ENCODE measurements at places on chromosomes 2 and 18.
A peak's percentile ranks its signal among the peaks of the same experiment; 100 is the strongest.

DNA sequence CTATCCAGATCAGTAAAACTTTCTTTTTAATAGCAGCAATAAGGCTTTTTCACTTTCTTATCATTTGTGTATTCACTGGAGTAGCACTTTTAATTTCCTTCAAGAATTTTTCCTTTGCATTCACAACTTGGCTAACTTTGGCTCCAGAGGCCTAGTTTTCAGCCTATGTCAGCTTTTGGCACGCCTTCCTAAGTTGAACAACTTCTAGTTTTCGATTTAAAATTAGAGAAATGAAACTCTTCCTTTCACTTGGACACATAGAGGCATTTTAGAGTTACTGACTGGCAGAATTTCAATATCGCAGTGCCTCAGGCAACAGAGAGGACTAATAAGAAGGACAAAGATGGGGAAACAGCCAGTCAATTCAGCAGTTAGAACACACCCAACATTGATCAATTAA lies 577.4 kb downstream of the DSC3 start:
- DNase-seq, result no peak

GRCh38 chr18:6940451-6940850 lies 177.1 kb downstream of the LAMA1 start:
- DNase-seq, result no peak

- DNase-seq, result no peak
Measured at GRCh38 chr18:58241877-58242276, 197.9 kb downstream of the NEDD4L start.

DNA sequence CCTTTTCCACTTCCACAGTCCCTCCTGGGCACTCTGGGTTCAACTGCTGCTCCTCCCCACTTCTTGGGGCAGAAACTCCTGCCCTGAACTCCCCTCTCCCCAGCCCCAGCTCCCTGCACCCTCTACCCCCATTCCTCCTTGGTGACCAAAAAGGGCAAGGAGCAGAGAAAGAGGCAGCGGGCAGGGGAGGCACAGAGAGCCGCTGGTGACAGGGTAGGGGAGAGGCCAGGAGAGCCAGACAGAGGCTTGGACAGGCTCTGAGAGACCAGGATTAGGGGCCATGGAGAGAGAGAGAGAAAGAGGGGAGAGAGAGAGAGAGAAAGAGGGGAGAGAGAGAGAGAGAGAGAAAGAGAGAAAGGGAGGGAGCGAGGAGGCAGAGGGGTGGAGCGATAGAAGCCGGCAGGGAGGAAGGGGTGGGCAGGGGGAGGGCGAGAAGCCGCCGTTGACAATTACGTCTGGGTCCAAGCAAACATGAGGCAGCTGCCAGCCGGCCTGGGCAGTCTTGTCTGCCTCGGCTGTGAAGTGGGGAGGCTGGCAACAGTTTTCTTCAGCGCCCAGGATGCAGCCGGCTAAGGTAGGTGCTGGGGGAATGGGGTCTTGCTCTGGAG lies at the start of gene KCNIP3:
Gene KCNIP3, plus strand, starts transcription at position 468 of the 608 bp plus-strand sequence. Its CDS starts 92 bp downstream, at position 560.
- DNase-seq, result no peak

- peak; percentile 58 for DNase-seq
Measured at GRCh38 chr2:171160119-171160955, at the start of gene TLK1. Gene TLK1, minus strand, starts transcription at chr2:171160893. Its CDS starts 465 bp downstream, at chr2:171160428.

- DNase-seq, result no peak
Measured at GRCh38 chr2:28011322-28011737, 120.8 kb downstream of the BABAM2 start.

GRCh38 chr2:176118601-176119339 lies 2.2 kb downstream of the HOXD10 start:
- DNase-seq, result no peak

DNA sequence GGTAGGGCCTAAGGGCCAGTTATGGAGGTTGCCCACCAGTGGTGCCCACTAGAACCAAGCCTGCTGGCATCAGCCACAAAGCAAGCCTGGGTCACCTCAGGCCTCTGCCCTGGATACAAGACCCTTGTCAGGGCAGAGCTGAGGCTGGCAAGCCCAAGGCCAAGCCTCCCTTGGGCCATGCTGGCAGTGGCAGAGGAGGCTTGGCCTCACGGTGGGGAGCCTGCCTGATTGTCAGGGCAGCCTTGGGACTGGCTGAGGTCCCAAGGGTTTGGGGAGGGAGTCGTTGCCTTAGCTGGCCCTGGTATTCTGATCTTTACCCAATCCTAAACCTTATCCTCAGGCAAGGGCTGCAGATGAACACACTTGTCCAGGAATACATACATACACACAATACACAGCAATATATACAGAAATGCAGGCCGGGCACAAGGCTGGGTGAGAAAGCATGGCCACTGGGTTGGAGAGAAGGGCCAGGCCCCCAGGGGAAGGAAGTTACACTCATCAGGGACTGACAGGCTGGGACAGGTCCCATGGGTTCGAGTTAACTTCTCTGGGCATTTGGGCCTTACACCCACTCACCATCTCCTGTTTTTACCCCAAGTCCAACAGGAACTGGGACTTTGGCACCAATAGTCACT lies 21.0 kb downstream of the CCT7 start:
- no peak for DNase-seq

- DNase-seq, result no peak
Measured at GRCh38 chr2:489084-489483, 188.1 kb downstream of the TMEM18 start.

DNA sequence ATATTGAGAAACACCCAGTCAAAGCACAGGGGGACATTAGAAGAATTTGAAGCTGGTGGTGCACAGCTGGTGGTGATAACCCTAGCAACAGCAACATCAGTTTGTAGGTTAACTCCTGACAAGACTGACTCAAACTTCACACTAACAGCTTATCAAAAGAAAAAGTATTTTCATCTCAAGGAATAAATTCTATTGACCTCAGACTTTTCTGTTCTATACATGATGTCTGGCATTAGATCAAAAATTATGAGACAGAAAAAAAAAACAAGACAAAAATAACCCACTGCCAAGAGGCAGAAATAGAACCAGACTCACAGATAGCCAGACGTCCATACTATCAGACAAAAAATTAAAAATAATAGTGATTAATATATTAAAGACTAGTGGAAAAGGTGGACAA lies 126.1 kb downstream of the COL6A3 start:
- DNase-seq, result no peak

- no peak for DNase-seq
Measured at GRCh38 chr2:150911766-150912280, 349.8 kb downstream of the RBM43 start.

DNA sequence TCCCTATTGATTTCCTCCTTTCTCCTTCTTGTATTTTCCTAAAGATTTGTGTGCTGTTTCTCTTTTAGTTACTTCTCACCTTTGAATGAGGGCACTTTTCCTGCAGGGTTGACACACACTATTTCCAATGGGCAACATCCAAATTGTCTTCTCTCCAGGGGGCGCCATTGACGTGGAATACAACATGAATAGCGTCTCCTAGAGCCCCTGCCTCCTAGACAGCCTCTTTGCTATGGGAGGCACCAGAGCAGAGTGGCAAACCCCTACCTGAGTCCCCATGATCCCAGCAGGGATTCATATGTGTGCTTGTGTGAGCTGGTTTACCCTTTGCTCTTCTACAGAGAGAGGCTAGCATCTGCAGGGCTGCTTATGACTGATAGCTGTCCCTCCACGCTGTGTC lies 61.3 kb upstream of the ITSN2 start:
- DNase-seq, result peak; percentile 44

DNA sequence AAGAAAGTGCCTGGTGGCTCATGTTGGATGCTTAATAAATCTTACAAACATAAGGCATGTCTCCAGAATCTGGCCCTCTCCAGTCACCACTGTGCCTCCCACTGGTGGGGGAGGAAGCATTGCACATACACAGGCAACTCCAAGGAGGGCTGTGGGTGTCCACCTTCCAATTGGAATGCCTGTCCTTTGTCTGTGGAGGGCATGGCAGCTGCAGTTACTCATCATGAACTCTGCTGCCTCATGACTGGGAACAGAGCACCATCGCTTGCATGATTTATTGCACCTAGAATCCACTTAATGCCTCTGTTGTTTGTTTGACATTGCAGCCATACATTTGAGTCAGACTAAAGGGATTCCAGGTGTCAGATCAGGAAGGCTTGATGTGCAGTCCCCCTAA lies 278.9 kb downstream of the PRKCE start:
- no peak for DNase-seq

DNA sequence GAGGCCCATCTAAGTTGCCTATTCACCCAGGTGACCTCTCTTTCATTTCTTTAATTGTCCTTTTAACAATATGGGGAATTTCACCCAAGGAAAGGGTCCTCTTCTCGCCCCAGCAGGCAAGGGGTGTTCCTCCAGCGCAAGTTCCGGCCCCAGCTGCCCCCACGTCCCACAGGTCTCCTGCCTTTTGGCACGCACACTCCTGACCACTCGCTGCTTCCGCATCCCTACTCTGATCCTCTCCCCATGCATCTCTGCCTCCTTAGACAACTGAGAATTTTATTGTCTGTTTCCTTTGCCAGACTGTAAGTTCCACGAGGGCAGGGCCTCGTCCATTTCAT lies 684 bp upstream of the ARPC2 start:
- DNase-seq, result no peak

DNA sequence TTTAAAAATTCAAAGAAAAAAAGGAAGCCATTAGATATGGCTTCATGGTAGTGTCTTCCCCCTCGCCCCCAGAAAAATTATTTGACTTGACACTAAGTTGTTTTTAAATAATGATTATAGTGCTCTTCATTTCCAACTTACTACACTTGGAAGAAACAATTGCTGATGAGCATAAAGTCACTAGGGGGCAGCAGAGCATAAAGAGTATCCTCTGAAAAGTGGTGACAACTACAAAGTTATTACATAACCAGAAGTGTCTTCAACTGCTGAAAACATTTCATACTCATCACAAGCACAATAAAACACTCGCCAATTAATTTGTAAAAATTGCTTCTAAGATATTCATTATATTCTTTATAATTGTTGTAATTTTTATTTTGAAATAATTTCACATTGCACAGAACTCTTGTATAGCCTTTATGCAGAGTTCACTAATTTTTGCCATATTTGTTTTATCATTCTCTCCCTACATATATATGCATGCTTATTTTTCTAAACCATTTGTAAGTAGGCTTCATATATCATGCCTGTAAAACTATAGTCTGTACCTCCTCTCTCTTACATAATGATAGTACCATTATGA lies 54.9 kb downstream of the EXOC6B start:
- peak; percentile 74 for DNase-seq

- no peak for DNase-seq
Measured at GRCh38 chr2:241178961-241179360, 9.5 kb upstream of the ANO7 start.

GRCh38 chr2:138115666-138116065 lies 151.4 kb downstream of the HNMT start:
- no peak for DNase-seq

DNA sequence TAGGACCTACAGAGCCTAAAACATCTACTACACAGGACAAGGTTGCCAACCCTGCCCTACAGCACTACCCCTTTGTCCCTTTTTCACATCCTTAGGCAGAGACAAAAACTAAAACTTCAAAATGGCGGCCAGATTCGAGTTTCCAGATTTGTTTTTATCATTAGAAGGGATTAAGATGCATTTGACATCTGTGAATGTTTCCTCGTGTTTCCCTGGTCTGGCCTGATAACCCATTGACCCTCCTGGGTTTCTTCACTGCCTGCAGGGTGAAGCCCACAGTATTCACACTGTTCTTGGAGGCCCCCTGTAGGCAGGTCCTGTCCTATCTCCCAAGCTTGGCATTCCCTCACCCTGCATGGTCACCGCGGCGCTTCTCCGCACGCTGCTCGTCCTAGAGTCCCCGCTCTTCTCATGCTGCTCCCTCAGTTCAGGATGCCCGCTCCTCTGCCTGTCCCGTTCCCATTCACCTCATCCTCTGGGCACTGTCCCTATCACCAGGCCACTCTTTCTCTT lies 67.6 kb downstream of the TPGS2 start:
- no peak for DNase-seq

- DNase-seq, result peak; percentile 13
Measured at GRCh38 chr2:230473378-230473777, 57.4 kb downstream of the SP100 start.

DNA sequence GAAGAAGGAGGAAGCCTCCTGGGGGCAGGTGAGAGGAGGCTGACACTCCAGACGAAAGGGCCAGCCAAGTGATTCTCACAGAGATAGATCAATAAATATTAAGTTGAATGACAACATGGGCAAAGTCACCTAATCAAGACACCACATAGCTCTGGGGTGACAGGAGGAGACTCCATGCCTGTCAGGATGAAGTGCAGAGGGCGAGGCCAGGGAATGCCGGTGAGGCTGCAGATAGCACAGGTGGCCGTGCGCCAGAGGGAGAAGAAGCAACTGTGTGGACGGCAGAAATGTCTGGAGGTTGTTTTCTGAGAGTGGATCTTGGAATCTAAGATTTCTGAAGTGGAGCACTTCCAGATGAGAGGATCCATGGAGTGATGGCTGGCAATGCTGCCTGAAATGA lies 71.4 kb downstream of the NAB1 start:
- DNase-seq, result no peak

GRCh38 chr2:8204711-8205110 lies 477.1 kb upstream of the ID2 start:
- no peak for DNase-seq
